ENCODE measurements at places on chromosomes 3 and 15.

DNA sequence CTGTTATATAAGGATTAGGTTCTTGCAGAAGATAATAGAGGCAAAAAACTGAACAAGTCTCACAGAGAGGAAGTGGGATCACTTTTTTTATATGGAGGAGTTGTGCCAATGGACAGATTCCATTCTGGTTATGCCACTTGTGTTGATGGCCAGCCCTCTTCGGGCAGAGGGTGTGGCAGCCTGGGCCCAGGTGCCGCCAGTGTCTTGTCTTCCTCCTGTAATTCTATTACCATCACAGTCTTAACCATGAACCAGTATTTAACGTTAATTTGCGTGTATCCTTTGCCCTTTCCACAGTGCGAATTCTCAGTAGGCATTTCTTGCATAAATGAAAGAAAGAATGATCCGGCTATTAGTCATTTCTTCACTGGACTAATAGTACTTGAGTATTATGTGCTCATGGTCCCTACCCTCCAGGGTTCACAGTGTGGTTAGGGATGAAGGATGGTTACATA, 7.0 kb upstream of the USP4 start:
- no peak for DNase-seq

GRCh38 chr15:78422571-78423340, 15.3 kb upstream of the IREB2 start:
- peak; percentile 48 for DNase-seq

DNA sequence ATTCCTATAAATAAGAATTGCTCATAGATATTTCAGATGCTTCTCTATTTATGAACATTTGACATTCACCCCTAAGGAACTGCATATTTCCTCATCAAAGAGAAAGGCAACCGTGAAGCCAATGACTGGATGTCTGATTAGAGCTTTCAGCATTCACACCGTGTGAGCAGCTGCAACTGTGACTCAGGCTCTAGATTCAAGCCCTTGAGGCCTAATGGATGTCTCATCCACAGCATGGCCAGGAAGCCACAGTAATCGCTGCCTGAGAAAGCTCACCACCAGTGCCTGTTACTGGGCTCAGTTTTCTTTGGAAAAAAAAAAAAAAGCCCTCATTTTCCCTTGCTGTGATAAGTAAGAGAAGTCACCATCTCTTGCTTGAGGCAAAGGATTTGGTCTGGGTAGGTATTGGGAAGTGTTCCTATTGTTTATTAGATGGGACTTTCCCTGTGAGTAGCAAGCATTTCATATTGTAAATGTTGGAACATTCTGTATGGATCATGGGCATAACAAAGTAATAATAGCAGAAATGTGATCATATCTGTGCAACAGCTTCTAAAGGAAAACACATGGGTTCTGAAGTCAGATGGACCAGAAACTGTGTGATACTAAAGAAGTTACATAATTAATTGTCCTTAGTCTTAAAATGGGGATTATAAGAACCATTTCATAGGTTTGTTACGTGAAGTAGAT, 783.7 kb downstream of the AGBL1 start:
- DNase-seq: no peak

DNA sequence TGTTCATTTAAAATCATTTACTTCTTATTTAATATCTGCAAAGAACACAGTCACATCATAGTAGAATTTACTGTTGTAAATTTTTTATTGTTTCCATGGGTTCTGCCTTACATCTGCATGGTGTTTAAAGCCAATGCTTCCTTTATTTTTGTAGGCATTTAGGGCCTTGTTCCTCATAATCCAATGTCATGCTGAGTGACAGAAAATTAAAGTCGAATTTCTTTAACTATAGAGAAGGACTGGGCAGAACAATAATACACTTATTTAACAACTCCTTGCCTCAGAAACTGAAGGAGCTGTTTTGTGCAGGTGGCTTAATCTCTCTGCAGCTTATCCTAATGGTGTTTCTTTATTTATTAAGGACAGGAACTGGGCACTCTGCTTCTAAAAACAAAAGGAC, 149.6 kb downstream of the LEKR1 start:
- DNase-seq: no peak

- no peak for DNase-seq
Measured at GRCh38 chr3:10927551-10927950, 65.0 kb upstream of the SLC6A1 start.

- DNase-seq: no peak
Measured at GRCh38 chr15:35973029-35973428, 427.1 kb upstream of the DPH6 start.

DNA sequence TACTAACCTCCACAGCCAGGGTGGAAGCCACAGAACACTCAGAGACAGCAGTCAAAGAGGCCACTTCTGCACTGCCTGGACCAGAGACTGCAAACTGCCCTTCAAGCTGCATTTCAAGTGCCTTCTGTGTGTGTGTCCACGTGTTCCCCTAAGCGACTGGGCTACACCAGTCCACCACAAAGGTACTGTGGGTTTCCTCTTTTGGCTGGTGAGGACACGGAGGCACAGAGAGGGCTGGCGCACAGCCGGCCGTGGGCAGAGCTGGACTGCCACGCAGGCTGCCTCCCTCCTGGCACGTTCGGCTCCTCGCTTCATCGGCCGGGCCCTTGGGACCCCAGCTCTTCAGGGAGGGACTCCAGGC, 60.9 kb downstream of the MGLL start:
- no peak for DNase-seq

- DNase-seq: no peak
Measured at GRCh38 chr3:42661593-42662022, 8.1 kb downstream of the ZBTB47 start.

DNA sequence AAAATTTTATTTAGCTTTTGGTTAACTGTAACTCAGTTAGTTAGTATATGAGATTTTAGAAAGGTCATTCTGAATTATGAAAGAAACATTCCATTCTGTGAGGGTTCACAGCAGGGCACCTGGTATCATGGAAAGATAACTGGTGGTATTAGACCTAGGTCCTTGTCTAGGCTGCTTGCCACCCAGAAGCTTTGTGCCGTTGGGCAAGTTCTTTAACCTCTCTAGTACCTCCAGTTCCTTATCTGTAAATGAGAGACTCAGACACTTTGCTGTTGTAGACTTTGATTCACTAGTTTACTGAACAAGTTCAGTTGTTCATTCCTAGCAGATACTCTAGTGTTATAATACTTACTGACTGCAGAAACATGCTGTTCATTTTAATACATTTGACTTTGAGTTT, 25.4 kb downstream of the PDCD6IP start:
- no peak for DNase-seq

GRCh38 chr3:102348904-102349303, 85.9 kb upstream of the ZPLD1 start:
- DNase-seq: no peak
